ENCODE measurements at places on chromosomes 6 and 20.
A peak's percentile ranks its signal among the peaks of the same experiment; 100 is the strongest.

DNA sequence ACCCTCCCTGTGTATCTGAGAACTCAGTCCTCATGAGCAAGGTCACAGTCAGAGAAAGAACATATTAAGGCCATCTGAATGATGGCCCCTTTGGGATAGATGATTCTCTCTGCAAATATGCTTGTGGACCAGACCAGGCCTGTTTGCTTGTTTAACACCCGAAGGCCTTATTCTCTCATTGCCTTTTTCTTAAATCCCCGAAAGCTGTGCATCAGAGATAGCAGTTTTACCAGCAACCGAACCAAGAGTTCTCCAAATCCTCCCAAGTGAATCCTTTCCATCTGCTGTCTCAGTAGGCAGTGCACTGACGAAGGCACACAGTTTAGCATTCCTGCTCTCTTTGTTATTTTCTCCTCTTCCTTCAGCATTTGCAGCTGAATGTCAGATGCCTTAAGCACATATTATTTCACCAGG lies 79.8 kb downstream of the TRMT6 start:
- DNase-seq, result no peak

DNA sequence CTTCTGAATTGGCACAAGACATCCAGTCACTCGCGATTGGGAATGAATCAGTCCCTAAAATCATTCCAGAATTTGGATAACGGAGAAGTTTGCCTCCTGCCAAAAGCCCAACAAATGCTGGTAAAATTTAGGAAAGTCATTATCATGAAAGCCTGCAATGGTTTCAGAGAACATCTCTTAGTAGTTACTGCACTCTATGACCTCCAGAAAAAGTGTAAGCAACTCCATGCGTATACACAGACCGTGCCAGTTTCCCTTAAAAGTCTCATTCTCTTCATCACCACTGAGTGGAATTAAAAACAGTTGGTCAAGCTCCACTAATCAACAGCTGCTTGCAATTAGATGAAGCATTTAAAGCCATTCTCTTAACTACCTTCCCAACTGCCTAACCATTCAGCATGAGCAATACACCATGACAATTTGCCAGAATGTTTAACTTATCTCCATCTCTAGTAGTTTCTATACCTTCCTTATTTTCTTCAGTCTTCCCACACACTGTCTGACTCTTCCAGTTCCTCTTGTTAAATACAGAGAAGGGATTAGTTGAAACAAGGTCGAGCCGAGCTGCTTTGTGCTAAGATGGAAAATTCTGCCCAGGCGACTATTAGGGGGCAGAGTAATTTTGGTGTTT lies 183.6 kb upstream of the PRDM1 start:
- no peak for DNase-seq

DNA sequence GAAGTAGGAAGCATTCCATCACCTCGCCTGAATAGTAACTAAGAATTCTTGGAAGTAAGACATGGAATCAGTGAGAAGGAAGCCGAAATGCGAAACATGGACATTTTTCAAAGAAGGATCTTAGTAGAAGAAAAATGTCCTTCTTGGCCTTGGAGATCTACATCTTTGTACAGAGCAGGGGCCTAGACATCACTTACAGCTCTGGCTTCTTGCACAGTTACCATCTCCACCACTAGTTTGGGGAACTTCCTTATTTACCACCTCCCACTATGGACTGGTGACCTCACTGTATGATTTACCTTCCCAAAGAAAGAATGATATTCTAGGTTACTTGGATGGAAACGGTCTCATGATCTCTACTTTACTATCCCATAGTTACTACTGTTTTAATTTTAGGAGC lies 15.7 kb downstream of the CASS4 start:
- DNase-seq, result no peak

- no peak for DNase-seq
These were observed 343.8 kb upstream of the MMS22L start for GRCh38 chr6:97626671-97627441.

DNA sequence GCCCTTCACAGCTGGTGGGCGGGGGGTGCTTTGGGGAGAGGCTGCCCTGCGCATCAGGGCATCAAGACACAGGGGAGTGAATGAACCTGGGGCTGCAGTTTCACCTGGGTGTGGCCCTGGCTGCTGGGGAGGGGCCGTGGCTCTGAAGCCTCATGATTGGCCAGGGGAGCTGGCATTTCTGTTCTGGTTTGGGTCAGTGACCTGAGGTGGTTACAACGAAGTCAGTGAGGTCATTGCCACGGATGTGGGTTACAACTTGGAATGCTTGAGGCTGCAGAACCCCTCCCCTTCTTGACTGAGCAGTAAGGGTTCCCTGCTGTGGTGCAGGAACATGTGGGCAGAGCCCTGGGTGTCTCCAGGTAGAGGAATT lies 3.0 kb downstream of the TCEA2 start:
- peak; percentile 61 for DNase-seq

- no peak for DNase-seq
These were observed 221.7 kb upstream of the TAB2 start for GRCh38 chr6:149095842-149096241.

DNA sequence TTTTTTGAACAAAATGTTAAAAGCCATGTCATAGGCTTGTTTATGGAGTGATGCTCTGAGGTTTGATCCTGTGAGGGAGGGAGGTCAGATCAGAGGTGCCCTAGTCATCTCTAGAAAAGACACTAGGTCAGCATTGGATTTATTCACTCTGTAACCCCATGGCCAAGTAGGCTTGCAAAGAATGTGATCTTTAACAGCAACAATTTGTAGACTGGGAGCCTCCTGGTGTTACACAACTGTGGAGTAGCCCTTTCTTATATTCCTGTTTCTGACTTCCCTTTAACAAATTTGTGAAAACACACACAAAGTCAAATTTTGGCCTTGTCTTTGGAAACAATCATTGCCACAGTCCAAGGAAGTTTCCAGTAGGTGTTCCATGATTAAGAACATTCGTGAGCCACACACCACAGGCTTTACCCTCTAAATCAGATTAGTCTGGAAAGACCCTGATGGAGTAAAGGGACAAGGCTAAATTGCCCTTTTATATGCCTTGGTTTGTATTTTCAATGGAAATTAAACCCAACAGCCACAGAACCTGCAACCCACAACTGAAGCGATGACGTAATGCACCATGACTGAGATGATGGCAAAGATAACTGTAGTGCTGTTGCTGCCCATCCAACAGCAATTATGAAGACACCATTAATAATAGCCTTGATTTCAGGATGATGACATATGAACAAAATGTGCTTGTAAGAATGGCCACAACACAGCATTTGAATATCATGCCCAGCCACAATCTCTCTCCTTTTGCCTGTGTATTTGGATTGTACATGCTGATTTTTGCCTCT lies 22.1 kb downstream of the SCP2D1 start:
- no peak for DNase-seq

- DNase-seq, result no peak
These were observed 90.9 kb downstream of the FOXO3 start for GRCh38 chr6:108651340-108652227.

DNA sequence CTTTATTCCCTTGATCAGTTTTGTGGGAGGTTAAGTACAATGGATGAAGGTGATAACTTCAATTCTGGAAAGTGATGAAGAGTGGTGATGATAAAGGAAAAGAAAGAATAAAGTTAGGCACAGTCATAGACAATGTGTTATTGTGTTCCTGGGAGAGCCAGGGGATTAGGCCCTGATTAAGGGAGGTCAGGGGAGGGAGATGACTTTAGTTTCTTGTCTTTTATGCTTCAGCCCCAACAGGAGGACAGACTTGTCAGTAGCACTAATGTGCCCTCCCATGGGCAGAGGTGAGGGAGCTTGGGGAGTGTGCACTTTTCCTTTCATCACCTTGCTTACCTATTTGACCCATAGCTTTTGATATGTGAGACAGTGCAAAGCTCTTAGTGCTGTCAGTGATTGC lies 115.7 kb downstream of the CD109 start:
- no peak for DNase-seq

GRCh38 chr20:20525756-20526155 lies 157.9 kb downstream of the INSM1 start:
- DNase-seq, result no peak

- DNase-seq, result no peak
These were observed 40.0 kb upstream of the KCNK16 start for GRCh38 chr6:39362487-39362865.

GRCh38 chr6:111852725-111853124 lies 20.5 kb downstream of the FYN start:
- DNase-seq, result no peak

DNA sequence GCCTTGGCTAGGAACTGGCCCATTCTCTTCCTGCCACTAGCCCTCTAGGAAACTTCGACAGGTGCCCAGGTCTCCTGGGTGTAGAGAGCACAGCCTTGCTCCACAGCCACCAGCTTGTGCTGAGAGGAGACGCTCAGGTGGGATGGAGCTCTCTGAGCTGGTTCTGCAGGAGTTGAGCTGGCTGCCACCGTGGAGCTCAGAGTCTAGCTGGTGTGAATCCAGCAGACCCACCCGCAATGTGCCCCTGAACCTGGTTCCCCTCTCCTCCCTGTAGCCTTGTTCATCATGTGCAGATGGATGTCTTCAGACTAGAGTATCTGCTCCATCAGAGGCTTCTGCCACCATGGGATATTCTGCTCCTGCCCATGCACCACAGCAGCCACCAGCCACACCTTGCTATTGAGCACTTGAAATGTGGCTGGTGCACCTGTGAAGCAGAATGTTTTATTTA lies 222.5 kb downstream of the SYNDIG1 start:
- no peak for DNase-seq

GRCh38 chr20:44231713-44232468 lies 15.2 kb upstream of the GDAP1L1 start:
- DNase-seq, result no peak

DNA sequence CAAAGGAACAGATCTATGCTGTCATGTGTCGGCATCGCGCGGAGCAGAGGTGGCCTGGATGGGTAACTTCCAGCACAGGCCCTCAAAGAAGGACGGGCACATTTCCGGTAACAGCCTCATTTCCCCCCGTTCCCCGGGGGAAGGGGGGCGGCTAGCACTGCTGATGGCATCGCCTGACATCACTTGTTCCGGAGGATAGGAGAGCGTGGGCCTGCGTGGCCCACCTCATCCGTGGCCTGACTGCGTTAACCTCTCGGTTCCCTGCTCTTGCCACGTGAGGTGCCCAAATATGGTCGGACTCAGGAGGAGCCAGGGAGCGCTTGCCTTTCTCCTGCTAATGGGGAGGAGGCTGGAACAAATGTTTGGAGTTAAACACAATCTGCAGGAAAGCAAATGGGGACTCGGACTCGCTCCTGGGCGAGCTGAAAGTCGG lies at the start of gene AKAP12:
Gene AKAP12 (plus strand): TSS at position 365 of the 433 bp plus-strand sequence. CDS start 596 bp downstream, outside the sequence.
- no peak for DNase-seq

- no peak for DNase-seq
These were observed 36.4 kb downstream of the FOXP4 start for GRCh38 chr6:41582540-41582939.

DNA sequence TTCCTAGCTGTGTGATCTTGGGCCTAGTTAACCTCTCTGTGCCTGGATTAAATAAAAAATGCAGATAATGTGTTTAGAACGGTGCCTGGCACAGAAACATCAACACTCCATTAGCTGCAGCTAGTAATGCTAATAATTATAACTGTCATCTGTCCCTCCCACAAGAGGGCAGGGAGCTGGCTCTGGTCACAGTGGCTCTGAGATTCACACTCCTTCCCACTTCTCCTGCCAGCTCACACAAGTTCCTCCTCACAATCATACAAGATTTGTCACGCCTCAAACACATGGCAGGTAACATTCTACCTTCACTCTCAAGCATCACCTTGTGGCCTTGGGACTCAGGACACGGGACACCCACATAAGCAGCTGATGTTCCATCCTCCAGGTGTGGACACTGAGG lies 2.4 kb downstream of the ADA start:
- DNase-seq, result no peak

DNA sequence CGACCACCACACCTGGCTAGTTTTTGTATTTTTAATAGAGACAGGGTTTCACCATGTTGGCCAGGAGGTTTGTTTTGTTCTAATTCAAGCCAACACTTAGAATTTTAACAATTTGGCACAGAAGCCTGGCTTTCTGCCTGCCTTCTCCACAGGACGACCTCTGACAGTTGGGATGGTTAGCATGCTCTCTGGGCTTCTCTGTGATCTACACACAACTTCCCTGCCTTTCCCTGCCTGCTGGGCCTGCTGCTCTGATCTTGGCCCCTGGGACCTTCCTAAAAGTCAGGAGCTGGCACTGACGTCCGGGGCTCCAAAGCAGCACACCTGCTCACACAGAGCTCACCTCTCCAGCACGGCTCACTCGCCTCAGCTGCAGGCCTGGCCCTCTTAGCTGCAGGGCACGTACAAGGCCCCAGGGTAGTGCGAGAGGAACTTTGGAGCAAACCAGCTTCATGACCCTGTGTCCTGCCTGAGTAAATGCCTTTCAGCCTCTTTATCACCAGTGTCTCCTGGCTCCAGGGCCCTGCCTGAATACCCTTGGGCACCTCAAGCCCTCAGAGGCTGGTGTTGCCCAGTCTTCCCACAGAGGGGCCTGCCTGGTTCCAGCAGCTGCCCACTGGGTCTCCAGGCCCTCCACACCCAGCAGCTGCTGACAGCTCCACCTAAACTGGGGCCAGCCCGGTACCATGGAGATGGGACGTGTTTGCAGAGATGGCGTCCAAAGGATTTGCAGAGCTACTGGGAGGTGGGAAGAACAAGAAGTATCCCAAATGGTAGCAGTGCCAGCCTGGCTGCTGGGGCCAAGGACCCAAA lies 96.0 kb downstream of the PSMB1 start:
- no peak for DNase-seq

All from activated T-cell treated with anti-CD3 and anti-CD28 coated beads for 48 hours (primary cell).